ENCODE measurements at places on chromosomes 13 and 19. TPM values are rescaled to one million over a fixed set of nuclear protein-coding genes. Genes with fewer than 3 reads are reported as not detected.
A peak's percentile ranks its signal among the peaks of the same experiment; 100 is the strongest.

DNA sequence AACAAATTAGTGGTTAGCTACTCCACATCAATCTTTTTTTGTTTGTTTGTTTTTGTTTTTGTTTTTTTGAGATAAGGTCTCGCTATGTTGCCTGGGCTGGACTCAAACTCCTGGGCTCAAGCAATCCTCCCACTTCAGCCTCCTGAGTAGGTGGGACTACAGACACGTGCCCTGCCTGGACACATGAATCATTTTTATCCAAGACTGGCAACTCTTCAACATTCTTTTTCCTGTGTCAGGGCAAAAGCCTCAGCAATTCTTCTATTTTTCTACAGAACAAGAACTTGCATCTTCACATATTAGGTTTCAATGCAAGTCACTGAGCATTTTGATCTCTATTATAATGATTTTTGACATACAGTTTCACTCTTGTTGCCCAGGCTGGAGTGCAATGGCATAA, 76.8 kb upstream of the LRCH1 start:
- no peak for DNase-seq

- no peak for DNase-seq
Measured at GRCh38 chr19:32861596-32861995, 8.0 kb downstream of the SLC7A9 start.

GRCh38 chr19:57031106-57031505, 88.7 kb upstream of the USP29 start:
- DNase-seq: no peak

Gene MEIOSIN
- not detected for total RNA-seq

Gene RFPL4AL1
- not detected for total RNA-seq

Gene GPC6
- 17.0 TPM for total RNA-seq

DNA sequence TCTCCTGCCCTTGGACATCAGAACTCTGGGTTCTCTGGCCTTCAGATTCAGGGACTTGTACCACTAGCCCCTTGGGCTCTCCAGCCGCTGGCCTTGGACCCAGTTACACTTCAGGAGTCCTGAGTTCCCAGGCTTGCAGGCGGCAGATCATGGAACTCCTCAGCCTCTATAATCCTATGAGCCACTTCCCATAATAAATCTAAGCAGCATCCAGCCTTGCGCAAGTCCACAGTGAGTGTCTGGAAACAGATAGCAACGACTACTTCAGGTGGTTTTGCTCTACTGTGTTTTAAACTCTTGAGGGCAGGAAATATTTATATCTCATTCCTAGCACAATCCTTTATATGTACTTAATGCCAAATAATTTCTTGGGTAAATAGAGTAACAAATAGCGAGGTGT, 92.3 kb downstream of the COL4A1 start:
- no peak for DNase-seq

GRCh38 chr19:43624933-43625332, 5.5 kb upstream of the ZNF428 start:
- no peak for DNase-seq

DNA sequence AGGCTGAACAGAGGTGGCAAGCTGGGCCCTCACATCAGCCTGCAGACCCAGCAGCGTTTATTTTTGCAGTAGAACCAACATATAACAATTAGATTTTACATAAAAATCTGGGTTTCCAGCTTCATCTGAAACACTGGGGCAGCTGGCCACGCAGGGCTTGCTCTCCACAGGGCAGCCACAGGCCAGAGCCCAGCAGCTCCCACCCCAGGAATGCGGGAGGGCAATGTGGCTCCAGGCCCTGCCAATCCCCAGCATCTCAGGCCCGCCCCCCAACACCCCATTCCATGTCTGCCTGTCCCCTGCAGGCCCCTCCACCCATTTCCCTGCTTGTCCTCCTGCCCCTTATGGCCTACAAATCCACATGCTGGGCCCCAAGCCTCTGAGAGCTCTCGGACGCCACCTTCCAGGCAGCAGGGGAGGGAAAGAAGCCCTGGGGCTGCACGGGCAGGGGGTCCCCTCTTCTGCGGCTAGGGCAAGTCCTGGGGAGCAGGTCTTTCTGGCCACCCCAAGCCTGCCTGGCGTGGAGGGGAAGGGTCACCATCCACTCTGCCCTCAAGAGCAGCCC, 15.0 kb upstream of the VSTM2B start:
- DNase-seq: no peak

Gene C2CD4C
- total RNA-seq: 0.32 TPM

DNA sequence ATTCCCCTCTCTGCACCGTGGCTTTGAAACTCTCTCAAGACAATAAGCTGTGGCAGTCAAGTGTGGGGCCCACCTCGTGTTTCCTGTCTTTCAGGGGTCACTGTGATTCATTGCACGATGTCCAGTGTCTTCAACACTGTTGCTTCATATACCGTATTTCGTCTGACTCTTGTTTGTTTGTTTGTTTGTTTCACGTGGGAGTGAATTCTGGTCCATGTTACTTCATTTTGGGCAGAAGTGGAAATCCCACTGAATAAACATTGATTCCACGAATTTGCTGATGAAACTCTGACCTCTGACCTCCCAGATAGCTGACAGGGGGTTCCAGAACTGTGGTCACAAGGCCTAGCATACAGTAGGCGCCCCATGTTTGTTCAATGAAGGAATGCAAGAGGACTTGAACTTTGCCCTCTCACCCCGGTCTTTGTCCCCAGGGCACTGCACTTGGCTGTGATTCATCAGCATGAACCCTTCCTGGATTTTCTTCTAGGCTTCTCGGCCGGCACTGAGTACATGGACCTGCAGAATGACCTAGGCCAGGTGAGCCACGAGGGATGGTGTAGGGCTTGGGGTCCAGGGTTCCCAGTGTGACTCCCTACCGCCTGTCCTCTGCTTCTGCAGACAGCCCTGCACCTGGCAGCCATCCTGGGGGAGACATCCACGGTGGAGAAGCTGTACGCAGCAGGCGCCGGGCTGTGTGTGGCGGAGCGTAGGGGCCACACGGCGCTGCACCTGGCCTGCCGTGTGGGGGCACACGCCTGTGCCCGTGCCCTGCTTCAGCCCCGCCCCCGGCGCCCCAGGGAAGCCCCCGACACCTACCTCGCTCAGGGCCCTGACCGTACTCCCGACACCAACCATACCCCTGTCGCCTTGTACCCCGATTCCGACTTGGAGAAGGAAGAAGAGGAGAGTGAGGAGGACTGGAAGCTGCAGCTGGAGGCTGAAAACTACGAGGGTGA, 5.1 kb downstream of the NFKBIB start:
- no peak for DNase-seq

GRCh38 chr19:38710416-38710702, 33.9 kb downstream of the CAPN12 start:
- DNase-seq: no peak

DNA sequence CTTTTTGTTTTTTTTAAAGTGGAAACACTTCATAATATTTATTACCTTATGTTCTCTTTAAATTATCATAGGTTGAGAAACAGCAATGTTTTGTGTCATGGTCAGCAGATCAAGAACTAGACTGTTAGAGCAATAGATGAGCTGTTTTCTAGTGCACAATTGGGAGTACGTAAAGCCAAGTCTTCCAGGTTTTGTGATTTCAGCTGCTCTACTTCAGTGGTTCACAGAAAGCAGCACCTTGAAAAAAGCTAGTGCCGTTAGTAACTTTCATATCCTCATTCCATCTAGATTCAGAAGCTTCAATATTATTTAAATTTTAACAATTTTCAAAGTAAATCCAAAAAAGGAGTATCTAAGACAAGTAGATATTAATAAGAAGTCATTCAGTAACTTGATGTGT, 1.9 kb downstream of the GPR18 start:
- no peak for DNase-seq

Gene XRCC1
- 46.6 TPM for total RNA-seq

DNA sequence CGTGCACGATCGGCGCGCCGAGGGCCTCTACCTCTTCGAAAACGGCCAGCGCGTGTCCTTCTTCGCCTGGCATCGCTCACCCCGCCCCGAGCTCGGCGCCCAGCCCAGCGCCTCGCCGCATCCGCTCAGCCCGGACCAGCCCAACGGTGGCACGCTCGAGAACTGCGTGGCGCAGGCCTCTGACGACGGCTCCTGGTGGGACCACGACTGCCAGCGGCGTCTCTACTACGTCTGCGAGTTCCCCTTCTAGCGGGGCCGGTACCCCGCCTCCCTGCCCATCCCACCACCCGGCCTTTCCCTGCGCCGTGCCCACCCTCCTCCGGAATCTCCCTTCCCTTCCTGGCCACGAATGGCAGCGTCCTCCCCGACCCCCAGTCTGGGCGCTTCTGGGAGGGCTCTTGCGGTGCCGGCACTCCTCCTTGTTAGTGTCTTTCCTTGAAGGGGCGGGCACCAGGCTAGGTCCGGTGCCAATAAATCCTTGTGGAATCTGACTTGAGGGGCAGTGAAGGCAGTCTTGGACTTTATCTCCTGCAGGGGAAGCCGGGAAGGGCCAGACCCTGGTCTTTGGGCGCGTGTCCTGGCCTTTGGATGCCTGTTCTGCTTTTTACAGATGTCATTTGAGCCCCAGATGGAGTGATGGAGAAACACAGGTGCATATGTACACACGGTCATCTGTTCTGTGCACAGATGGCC, 2.2 kb downstream of the CLEC11A start:
- no peak for DNase-seq

Gene TMEM86B
- total RNA-seq: 1.5 TPM

- no peak for DNase-seq
Measured at GRCh38 chr19:12675399-12675798, 6.3 kb downstream of the DHPS start.

Gene FSD1
- 11.7 TPM for total RNA-seq

DNA sequence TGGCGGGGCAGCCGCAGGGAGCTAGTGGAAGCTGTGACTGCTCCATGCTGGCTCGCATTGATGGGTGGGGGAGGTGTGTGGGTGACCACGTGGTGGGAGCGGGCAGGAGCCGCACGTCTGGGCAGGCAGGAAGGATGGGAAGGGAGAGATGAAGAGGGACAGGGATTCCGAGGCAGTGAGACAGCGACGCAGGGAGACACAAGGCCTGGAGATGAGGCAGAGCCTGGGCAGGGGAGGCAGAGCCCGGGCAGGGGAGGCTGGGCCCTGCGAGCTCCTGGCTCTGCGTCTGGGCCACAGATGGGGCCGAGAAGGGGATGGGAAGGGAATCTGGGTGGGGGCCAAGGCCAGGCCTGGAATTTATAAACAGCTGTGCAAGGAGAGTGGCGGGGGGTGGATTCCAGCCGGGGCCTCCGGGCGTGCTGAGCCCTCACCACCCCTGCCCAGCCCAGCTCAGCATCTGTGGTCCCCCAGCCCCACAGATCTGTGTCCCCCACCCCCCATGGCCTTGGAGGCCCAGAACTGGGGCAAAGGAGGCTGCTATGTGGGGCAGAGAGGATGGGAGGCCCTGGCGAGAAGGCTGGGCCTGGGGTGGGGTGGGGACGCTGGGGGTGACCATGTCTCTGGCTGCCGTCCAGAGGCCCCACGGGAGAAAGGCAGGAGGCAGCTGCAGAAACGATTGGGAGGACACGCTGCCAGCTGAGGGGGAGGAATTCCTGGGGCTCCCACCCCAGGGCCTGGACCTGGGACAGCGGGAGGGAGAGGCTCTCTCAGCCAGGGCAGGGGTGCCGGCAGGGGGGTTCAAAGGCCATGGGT, 6.0 kb downstream of the EHD2 start:
- peak; percentile 99 for DNase-seq

- DNase-seq: no peak
Measured at GRCh38 chr13:42168496-42168895, 103.5 kb upstream of the AKAP11 start.

Gene IQCN
- 0.06 TPM for total RNA-seq

Gene F2RL3
- not detected for total RNA-seq

Gene CBARP
- total RNA-seq: 4.6 TPM

Gene ZNF221
- 12.8 TPM for total RNA-seq

DNA sequence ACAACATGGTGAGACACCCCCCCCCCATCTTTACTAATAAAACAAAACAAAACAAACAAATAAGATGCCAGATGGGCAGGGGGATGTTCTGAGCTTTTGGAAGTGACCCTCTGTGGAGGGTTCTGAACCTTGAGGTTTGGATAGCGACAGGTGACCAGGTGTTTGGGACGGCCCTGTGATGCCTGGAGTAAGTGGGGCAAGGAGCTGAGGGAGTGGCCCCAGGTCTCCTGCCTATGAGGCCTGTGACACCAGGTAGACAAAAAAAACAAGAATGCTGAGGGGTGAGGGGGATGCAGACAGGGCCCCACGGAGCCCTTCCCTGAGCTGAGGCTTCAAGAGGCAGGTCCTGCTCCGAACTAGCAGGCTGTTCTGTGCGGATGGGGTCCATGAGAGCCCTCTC, 9.2 kb downstream of the ADGRE2 start:
- DNase-seq: no peak

- no peak for DNase-seq
Measured at GRCh38 chr19:14494910-14495671, 836 bp downstream of the GIPC1 start.

DNA sequence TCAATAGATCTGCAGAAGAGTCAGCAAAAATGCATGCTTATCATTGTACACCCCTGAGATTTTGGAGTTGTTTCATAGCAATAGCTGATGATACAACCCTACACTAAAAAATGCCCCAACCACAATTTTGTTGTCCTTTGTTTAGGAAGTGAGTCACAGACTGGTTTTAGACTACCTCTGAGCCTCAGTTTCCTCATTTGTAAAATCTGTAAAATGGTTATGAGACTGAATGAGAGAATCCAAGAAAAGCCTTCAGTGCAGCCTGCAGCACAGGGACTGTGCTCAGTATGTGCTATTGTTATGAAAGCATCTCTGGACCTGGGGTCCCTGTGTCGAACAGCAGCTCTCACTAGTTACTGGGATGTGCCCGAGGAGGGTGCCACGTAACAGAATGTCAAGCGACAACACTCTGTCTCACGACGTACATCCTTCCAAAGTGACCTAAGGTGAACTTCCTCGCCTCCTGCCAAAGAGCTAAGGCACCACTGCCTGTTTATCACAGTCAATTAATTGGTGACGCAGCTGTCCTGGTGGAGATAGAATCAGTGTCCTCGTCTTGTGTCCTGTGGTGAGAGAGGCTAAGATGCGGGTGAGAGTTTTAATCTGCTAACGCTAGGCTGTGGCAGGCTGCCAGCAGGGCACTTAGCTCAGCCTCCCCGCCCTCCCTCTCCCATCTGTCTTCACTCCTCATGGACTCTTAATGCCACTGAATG, 18.1 kb downstream of the DHRS12 start:
- peak; percentile 60 for DNase-seq

DNA sequence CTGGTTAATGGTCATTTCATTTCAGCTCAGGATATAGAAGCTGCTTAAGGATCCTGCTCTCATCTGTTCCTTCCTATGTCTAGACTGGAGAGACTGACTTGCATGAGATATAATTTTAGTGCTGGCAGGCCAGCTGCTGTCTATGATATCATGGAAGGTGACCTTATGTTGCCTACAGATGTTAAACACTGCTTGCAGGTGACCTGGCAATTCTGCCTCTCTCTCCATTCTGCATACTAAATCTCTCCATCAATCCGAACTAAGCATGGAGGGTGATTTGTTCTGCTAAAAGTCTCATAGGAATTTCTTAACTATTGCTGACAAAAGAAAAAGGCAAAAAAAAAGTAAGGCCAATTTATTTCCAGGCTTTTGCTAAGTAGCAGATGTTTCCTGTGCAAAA, 81.0 kb downstream of the CCNA1 start:
- DNase-seq: no peak

DNA sequence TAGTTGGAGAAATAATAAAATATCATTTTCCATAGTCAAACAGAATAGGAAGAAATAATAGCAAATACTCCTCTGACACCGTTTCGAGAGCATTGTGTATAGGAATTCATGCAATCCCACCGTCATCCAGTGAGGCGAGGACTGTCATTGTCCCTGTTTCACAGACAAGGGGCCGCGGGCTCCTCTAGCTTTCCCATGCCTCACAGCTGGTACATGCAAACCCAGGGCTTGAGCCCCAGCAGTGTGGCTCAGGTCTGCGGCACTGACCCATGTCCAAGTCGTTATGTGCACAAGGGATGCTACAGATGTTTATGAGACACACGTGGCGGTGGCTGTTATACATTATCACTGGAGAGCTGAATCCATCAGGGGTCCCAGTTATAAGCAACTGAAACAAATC, 18.5 kb upstream of the ATP11A start:
- DNase-seq: no peak

Gene RELB
- 4.5 TPM for total RNA-seq

Gene GADD45B
- total RNA-seq: 42.6 TPM

Data from LHCN-M2 (cell line).